SIG-M5 (cell line): ENCODE measurements at places on chromosomes 7 and 10.

DNA sequence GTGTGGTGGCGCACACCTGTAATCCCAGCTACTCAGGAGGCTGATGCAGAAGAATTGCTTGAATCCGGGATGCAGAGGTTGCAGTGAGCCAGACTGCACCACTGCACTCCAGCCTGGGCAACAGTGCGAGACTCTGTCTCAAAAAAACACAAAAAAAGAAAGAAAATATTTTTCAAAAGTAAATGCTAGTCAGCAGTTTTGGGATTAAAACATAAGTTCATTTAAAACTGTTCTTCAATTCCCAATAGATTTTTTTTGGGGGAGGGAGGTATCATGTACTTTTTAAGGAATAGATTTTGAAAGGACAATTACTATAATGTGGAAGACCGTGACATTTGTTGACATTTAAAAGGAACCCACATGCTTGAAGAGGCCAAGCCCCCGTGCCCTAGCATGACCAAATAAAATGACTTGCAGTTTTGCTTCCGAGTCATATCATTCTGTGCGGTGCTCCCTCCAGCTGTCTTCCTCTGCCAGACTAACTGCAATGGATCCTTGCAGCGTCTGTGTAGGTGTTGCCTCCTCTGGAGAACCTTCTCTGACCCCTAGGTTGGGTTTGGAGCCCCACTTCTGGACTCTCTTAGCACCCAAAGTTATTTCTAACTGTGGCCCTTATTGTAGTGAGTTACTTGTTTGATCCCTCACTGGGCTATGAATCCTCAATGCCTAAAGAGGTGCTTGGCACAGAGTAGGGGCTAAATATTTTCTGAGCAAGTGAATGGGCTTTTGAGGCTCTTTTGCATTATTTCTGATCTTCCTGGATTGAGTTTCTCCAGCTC lies 17.4 kb upstream of the HPS1 start:
- DNase-seq, result no peak

DNA sequence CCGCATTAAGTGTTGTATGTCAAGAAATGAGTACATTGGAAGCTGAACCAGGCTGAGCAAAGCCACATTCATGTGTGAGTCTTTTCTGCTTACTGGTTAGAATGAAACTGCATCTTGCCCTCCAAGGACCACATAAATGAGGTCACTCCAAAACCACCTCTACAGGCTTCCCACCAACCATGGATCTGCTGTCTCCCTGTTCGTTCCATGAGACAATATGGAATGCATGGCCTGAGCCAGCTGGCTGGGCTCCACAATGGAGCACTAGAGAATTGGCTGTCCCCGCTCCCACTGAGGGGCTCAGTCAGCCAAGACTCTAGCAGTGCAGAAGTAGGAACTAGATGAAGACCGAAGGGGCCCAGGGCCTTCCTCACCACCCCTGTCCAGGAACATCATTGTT lies 120.8 kb downstream of the TNS3 start:
- DNase-seq, result no peak

DNA sequence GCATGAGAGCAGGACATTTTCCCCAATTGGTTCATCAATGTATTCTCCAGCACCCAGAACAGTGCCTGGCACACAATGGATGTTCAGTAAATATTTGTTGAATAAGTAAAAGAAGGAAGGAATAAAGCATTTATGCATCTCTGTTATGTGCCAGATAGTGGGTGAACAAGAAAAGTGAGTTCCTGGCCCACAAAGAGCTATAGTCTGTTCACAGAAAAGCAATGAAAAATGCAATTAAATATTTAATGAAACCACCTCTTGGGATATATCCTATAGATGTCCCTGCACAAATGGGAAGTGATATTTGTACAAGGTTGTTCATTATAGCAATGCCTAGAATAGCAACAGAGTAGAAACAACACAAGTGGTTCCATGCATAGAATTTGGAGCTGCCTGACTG lies 2.1 kb downstream of the ABCA13 start:
- no peak for DNase-seq

GRCh38 chr10:35379226-35380137 lies 43.2 kb downstream of the CCNY start:
- no peak for DNase-seq

DNA sequence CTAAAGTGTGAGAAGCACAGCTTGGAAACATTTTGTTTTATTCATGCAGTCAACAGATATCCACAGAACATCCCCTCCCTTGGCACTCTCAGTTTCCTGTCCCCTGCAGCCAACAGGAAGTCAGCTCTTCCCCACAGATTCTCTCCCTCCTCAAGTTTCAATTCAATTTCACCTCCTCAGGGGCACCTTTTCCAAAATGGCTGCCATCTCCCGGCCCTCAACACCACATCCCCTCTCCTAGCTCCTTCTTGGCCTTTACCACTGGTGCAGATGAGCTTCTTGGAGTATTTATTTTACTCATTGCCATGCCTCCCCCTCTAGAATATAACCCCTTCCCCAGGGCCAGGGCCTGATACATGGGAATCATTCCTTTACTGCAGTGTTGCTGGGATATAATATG lies 94.0 kb downstream of the WDR11 start:
- no peak for DNase-seq
